ENCODE measurements at places on chromosomes 1 and 21.

DNA sequence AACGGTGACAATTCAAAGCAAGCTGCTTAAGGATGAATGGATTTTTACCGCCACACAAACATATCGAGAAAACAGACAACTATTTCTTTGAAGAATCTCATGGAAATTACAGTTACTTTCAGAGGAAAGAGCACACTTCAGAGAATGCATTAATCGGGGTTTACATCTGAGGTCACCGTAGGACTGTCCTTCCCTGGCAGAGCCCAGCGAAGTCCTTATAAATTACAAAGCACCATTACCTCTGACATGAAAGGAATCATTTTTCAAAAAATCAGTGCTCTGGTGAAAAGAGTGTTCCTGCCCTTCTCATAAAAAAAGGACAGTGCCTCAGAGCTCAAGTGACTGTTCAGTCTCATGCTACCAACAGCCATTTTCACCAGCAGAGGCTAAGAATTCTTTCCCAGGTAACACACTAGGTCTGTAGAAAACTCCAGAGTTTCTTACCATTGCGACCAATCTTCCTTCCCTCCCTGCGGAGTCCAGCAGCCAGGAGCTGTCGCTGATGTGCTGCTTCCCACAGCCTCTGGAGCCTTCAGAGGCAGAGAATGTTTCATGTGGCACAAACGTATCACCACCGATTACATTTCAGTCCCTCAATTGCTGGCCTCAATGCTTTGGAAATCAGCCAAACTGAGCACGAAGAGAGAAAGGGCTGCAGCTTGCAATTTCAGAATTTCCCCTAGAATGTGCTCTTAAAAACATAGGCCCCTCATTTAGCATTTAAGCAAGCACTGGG lies 75.4 kb downstream of the PLD5 start:
- DNase-seq = no peak

- peak; percentile 62 for DNase-seq
These were observed 49.5 kb downstream of the LUZP1 start for GRCh38 chr1:23118957-23119792.

DNA sequence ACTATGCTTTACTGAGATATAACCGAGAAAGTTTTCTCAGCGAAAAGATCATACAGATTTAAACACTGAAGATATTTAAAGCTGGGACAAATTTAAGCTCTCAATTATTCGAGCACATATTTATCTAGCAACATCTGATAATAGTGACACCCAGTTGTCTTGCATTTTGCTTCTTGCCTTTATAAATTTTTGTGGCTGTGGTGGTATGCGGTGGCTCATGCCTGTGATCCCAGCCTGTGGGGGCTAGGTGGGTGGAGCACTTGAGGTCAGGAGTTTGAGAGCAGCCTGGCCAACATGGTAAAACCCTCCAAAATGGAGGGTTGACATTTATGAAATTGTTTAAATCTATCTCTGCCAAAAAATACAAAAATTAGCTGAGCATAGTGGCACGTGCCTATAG lies 312.2 kb downstream of the SPATA17 start:
- no peak for DNase-seq

DNA sequence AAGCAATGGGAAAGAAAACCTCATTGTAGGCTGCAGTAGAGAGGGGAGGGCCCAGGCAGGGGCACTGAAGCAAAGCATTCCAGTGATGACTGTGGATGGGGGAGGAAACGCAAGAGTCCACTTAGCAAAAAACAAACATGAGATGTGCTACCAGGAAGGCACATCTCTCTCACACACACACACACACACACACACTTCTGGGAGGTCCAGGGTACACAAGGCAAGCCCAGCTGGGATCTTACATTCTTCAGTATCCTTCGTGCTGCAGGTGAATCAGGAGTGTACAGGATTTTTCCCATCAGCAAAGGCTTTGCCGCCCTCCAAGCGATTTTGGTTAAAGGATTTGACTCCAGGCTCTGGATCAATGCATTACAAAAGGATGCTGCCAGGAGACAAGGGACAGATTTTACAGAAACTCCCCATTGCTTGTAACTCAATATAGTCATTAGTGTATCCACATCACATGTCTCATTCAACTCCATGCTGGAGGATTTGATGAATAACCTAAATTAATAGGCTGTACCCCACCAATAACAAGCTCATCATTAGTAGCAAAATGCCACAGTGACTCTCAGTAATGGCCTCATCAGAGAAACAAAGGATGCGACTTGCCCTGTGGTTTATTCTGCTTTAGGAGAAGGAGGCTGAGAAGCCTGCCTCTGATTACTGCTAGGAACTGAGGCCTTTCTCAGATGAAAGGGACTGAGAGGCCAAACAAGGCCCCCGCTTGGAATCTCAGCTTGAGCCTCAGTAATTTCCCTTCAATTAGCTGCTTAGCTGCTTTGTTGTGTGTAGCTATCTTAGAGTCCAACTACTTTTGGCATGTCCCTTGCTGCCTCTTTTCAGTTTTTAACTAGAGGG lies 41.6 kb downstream of the ABCA4 start:
- no peak for DNase-seq

- peak; percentile 79 for DNase-seq
These were observed 10.7 kb downstream of the RAB42 start for GRCh38 chr1:28602536-28603439.

DNA sequence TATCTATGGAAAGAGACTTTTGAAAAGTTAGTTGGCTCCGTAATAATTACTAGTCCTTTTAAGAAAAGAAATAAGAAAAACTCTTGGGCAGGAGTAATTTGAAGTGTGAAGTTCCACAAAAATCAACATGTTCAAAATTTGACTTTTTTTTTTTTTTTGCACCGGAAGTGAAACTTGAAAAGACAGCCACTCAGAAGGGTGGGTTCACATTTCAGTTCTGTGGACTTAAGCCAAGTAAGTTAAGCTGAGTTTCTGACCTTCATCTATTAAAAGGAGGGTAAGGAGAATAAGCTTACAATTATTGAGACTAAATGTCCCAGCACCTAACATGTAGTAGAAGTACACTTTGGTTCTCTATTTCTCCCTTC lies 11.0 kb downstream of the RO60 start:
- DNase-seq = peak; percentile 19

DNA sequence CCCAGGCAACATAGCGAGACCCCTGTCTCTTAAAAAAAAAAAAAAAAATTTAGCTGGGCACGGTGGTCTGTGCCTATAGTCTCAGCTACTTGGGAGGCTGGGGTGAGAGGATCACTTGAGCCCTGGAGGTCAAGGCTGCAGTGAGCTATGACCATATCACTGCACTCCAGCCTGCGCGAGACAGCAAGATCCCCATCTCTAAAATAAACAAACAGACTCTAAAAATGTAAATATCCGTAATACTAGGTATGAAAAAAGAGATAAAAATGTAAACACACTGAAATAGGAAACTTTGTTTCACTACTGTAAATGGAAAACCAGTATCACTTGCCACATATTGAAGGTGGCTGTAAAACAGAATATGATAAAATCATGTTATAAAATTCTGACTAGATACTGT lies 17.2 kb downstream of the ADAR start:
- peak; percentile 31 for DNase-seq

GRCh38 chr21:27036736-27037301 lies 69.9 kb upstream of the ADAMTS5 start:
- DNase-seq = no peak

DNA sequence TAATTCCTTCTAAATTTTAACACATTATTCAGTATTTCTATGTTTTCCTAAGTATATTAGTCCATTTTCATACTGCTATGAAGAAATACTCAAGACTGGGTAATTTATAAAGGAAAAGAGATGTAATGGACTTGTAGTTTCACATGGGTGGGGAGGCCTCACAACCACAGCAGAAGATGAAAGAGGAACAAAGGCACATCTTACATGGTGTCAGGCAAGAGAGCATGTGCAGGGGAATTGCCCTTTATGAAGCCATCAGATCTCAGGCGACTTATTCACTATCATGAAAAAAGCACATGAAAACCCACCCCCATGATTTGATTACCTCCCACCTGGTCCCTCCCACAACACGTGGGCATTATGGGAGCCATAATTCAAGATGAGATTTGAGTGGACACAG lies 15.6 kb downstream of the GBP5 start:
- no peak for DNase-seq

- DNase-seq = no peak
These were observed 210.3 kb downstream of the ASTN1 start for GRCh38 chr1:176954242-176954641.

DNA sequence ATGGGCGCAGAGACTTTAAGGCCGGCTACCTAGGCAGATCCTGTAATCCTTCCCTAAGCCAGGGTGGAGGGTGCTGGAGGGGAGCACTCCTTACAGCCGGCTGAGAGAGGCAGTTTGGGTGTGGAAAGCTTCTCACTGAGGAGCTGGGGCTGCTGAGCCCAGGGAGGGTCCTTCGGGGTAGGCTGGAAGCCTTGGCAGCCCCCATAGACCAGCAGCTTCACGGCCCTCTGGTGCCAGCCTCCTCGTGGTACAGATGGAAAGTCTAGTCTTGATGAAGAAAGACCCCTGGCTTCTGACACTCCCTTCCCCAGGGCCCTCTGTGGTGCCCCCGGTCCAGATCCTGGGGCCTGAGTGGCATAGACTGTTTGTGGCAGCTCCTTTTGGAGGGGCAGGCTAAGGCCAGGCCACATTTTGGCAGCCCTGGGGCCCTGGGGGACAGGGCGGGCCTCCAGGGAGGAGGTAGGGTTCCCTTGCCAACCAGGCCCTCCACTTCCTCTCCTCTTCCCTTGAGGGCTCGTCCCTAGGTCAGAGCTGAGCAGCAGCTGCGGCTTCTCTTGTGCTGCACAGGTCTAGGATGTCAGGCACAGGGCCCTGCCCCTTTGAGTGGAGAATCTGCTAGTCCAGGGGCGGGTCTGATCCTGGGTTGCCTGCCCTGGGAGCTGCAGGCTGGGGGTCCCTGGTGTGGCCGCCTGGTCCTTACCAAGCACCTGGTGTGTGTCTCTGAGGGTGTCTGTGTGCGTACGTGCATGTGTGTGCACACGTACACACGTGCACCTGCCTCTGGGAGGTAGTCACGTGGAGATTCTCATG lies 4.8 kb downstream of the AMPD2 start:
- no peak for DNase-seq

DNA sequence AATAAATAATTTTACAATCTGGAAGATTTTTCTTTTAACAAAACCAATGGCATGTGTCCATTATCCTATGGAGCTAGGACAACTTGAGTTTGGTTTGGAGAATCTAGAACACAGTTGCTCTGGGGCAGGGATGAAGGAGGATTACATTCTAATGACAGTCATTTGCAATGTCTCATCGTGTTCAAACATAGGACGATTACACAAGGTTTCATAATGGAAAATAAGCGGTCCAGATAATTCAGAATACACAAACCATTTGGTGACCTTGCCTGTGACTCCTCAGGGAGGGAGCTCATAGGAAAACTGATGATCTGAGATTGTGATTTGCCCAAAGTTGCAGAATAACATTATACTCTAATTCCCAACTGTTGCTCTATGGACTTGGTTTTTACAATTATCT lies 27.6 kb upstream of the RGL1 start:
- peak; percentile 33 for DNase-seq

GRCh38 chr1:245512980-245513578 lies 358.3 kb downstream of the KIF26B start:
- peak; percentile 16 for DNase-seq

All from iris pigment epithelial cell (primary cell).